BE2C (cell line): ENCODE measurements at places on chromosomes 2 and 18.

GRCh38 chr2:167509586-167509985 lies 621.3 kb downstream of the XIRP2 start:
- no peak for DNase-seq

DNA sequence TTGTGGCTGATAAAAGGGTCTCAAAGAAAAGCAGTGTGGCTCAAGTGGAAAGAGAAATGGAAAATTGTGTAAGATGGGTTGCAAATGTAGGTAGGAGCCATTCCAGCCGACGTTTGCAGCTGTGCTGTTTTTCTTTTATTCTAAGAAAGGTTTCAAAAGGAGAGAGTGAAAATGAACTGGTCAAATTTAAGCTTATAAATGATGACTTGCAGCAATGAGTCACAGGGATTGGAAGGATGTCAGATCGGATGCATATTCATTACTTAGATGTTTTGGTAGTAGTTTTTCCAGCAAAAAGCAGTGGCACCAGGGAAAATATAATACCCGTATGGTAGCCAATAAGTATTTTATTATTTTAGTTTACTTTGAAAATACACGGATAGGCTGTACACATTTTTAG lies 79.1 kb downstream of the LRRTM4 start:
- no peak for DNase-seq

GRCh38 chr2:213766062-213766461 lies 481.8 kb downstream of the SPAG16 start:
- no peak for DNase-seq

DNA sequence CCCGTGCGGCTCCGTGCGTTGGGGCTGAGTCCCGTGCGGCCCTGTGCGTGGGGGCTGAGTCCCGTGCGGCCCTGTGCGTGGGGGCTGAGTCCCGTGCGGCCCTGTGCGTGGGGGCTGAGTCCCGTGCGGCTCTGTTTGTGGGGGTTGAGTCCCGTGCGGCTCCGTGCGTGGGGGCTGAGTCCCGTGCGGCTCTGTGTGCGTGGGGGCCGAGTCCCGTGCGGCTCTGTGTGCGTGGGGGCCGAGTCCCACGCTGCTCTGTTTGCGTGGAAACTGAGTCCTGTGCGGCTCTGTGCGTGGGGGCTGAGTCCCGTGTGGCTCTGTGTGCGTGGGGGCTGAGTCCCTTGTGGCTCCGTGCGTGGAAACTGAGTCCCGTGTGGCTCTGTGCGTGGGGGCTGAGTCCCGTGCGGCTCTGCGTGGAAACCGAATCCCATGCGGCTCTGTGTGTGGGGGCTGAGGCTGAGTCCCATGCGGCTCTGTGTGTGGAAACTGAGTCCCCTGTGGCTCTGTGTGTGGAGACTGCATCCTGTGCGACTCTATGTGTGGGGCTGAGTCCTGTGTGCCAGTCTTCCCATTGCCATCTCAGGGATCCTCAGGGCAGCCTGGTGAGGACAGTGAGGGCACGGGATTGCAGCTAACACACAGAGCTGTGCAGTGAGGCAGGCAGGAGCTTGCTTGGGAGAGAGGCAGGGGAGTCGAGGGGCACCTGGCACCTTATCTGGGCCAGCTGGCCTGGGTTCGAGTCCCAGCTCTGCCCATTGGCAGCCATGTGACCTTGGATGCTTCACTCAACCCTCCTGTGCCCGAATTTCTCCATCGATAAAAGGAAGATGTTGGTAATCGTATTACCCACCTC lies 44.5 kb downstream of the LDLRAD4 start:
- no peak for DNase-seq

- DNase-seq: no peak
Measured at GRCh38 chr2:84495539-84496146, 20.7 kb upstream of the DNAH6 start.

GRCh38 chr2:118807668-118808428 lies 39.6 kb downstream of the EN1 start:
- DNase-seq: no peak

DNA sequence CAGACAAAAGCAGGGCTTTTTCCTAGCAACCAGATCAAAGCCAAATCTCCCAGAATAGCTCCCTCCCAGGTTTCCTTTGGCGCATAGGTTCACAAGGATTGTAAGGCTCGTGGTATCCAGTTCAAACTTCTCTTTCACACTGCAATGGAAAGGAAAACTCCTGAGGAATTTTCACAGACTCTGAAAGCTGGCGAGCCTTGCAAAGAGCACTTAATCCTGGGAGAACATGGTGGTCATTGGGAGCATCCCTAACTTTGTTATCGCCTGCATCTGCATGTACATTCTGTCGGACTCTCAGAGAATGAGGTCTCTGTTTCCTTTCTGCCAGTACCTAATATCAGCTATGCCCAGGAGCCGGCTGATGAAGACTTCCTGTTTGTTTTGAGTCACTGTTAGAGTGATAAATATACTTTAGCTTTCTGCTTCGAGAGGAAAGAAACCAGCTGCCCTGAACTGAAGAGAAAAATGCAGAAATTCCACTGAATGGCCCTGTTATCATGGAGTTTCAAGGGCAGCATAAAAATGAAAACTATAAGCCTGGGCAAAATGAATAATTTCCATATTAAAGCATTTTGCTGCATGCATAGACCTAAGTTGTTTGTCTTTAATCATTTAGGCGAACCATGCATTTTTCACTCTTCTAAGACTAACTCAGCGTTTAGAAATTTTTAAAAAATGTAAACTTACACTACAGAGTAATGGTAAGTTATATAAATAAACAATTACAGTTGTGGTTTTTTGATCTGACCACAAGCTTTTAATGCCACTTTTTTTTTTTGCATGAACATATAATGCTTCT lies 76.4 kb upstream of the ZEB2 start:
- no peak for DNase-seq

DNA sequence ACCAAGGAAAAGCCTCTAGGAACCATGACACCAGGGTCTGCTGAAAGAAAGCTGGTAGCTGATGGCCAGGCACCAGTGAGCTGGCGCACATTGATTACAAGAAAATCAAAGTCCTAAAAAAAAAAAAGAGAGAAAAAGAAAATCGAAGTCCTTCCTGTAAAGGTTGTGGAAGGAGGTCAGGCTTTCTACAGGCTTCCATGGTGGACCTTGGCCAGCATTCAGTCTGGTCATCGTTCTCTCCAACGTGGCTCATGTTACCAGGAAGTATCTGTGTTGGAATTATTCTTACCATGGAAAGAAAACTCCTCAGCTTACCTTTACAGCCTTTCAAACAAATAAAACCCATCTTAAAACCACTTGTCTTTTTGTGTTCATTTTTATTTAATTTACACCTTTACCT lies 65.6 kb downstream of the CYB5A start:
- DNase-seq: no peak
